ENCODE measurements at places on chromosomes 12 and 14. TPM values are rescaled to one million over a fixed set of nuclear protein-coding genes. Genes with fewer than 3 reads are reported as not detected.

GRCh38 chr12:117125272-117125613, 26.0 kb upstream of the TESC start:
- DNase-seq: no peak

Gene ZNF891
- 7.5 TPM for total RNA-seq

- no peak for DNase-seq
These were observed 256.9 kb downstream of the CACNA1C start for GRCh38 chr12:2309647-2310046.

Gene PAPLN
- 69.3 TPM for total RNA-seq

DNA sequence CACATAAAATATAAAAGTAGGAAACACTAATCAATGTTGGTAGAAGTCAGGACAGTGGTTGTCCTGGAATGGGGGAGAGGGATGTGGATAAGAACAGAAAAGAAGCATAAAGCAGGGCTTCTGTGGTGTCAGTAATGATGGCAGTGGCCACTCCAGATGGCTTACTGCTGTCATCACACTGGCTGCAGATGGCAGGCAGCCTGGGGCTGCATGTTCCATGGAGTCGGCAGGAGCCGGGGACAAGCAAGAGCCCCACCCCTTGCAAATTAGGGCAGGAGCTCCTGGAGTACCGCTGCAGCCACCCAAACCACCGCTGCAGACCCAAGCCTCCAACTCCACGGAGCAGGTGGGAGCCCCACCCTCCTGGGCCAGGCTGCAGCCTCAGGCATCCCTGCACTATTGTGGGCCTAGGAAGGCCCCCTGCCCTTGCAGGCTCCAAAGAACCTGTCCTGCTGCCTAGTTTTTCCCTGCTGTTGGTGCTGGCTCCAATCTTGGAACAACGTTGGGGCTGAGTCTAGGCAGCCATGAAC, 28.8 kb upstream of the SLC5A8 start:
- DNase-seq: no peak

Gene CSRP2
- 26.8 TPM for total RNA-seq

GRCh38 chr12:121649819-121650353, 19.6 kb downstream of the MORN3 start:
- no peak for DNase-seq

Gene NOS1
- 1.2 TPM for total RNA-seq

GRCh38 chr14:41506552-41506951, 100.1 kb upstream of the LRFN5 start:
- no peak for DNase-seq

Gene CISTR
- 0.79 TPM for total RNA-seq

Gene PPP1R1A
- 9.4 TPM for total RNA-seq

Gene GLIPR1L1
- total RNA-seq: not detected

DNA sequence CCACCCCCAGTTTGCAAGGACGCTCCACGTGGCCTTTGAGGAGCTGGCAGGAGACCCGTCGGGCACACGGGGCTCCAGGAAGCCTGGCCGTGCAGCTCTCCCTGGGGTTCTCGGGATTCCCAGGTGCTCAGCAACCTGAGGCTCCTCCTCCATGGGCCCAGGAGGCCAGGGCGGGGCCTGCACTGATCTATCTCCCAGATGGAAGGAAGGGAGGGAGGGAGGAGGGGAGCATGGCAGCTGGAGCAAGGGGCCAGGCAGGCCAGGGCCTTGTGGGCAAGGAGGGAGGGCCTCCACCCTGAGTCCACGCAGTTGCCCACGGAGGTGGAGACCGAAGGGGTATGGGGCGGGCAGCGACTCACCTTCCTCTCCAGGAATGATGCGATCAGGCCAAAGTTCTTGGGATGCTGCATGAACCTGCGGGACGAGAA, 127.3 kb downstream of the RFLNA start:
- DNase-seq: no peak

GRCh38 chr14:88698651-88699050, 94.1 kb downstream of the EML5 start:
- DNase-seq: no peak

DNA sequence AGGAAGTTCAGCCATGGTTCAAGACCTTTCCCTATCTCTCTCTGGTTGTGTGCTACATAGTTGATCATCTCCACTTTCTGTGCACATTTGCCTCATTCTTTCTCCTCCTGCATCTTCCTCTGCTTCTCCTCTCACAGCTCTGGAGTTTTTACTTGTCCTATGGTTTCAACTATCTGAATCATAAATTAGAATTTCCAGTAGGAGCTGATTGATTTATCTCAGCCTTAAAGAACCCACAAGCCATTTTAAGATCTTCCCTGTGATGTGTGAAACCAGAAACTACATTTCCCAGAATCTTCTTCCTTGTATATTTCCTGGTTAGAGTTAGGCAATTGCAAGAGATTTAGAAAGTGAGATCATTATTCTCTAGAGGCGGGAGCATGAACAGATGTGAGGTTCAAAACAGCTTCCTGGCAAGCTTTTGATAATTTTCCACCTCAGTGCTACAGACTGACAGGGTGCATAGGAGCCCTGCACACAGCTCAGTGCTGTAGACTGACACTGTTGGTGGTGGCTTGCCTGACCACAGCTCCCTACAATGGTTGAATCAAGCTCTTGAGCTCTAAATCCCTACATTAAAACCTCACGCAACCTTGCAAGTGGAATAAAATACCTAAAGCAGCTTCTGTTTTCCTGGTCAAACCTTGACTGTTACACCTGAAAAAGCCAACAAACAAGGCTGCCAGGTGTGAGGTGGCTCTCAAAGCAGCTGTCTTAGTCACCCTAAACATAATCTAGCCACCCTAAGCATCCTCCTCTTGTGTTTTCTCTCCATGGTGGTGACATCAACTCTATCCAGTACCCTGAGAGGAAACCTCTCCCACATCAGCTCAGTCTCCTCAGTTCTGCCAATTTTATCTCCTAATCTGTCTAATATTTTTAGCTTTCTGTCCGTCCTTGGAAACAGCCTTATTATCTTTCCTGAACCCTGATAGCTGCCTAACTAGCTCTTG, 21.5 kb upstream of the IFNG start:
- DNase-seq: no peak

- DNase-seq: no peak
These were observed 20.2 kb upstream of the KRT8 start for GRCh38 chr12:52924764-52925716.

GRCh38 chr12:122827258-122827657, 8.0 kb upstream of the HIP1R start:
- DNase-seq: no peak

GRCh38 chr14:53541411-53541810, 388.3 kb upstream of the DDHD1 start:
- DNase-seq: no peak

- DNase-seq: no peak
These were observed 50.3 kb downstream of the CCNK start for GRCh38 chr14:99531251-99532096.

GRCh38 chr14:92886337-92886736, 36.6 kb upstream of the CHGA start:
- no peak for DNase-seq

Gene SRRM4
- 6.6 TPM for total RNA-seq

Gene CCND2
- 127 TPM for total RNA-seq

GRCh38 chr12:47236109-47236714, 156.5 kb upstream of the AMIGO2 start:
- DNase-seq: no peak

- DNase-seq: no peak
These were observed 17.2 kb upstream of the KRT83 start for GRCh38 chr12:52338241-52338960.

Gene CFAP73
- 1.2 TPM for total RNA-seq

DNA sequence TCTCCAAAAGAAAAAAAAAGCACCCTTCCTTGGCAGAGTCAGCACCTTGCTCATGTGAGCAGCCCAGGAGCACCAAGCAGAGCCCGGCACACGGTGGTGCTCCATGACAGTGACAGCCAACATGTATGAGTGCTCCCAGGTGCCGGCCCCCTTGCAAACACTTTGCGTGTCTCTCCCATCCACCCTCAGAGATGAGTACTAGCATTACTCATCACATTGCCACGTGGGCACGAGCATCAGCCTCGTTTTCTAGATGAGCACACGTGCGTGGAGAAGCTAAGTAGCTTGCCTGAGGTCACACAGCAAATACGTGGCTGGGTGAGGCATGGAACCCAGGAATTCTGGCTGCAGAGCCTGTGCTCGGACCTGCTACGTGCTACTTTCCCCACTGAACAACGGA, 177.9 kb upstream of the PRMT8 start:
- DNase-seq: no peak

GRCh38 chr12:28710882-28711281, 438.2 kb upstream of the FAR2 start:
- DNase-seq: no peak

GRCh38 chr12:77032406-77032805, 33.0 kb downstream of the E2F7 start:
- DNase-seq: no peak

GRCh38 chr12:116804051-116804450, 65.9 kb downstream of the RNFT2 start:
- DNase-seq: no peak

- DNase-seq: no peak
These were observed 31.1 kb downstream of the INTS13 start for GRCh38 chr12:26906704-26907103.

GRCh38 chr14:68487805-68488590, 304.9 kb downstream of the ZFP36L1 start:
- no peak for DNase-seq

DNA sequence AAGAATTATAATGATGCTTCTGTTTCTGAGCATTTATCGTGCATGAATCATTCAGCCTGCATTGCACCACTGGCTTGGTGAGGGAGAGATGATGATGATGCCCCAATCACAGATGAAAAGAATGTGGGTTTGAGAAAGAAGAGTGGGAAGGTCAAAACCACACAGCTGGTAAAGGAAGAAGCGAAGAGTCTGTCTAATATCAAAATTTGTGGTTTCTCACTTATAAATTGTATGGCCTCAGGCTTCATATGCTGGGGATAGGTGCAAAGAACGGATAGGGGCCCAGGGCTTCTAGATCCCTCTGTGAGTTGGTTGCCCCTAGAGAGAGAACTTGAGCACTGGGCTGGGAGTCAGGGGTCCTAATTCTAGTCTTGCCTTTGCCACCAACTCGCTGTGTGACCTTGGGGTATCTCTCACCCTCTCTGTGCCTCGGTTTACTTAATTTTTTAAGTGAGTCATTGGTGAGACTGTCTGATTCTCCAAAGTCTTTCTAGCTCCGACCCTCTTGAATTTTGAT, 2.2 kb downstream of the OASL start:
- DNase-seq: no peak

DNA sequence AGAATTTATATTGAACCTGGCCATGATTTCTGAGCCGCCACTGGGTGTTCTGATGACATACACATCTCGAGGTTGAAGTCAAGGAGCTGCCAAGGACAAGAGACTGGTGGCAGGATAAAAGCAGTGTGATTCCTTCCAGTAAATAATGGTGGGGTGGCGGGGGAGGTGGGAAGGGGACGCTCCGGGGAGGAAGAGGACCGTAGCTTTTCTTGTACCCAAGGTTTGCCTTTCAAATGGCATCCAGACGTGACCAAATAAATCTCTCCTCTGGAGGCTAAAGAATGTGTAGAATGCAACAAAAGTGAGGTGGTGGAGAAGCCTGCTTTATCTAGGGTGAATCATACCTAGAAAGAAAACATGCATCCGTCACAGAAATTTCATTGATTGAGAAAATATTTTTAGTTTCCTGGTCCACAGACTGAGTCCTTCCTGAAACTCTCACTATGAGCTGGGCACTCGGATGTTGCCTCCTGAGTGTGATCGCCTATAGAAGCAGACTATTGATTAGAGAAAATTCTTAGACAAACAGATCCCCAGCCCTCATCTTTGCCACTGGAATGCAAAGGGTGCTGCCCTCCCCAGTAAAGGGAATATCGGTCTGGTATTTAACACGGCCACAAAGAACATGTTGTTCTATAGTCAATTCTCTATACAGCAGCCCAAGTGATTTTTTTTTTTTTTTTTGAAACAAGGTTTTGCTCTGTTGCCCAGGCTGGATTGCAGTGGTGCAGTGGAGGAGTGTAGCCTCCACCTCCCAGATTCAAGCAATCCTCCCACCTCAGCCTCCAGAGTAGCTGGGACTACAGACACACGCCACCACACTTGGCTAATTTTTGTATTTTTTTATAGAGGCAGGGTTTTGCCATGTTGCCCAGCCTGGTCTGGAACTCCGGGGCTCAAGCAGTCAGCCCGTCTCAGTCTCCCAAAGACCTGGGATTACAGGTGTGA, 112.1 kb downstream of the DPF3 start:
- no peak for DNase-seq

DNA sequence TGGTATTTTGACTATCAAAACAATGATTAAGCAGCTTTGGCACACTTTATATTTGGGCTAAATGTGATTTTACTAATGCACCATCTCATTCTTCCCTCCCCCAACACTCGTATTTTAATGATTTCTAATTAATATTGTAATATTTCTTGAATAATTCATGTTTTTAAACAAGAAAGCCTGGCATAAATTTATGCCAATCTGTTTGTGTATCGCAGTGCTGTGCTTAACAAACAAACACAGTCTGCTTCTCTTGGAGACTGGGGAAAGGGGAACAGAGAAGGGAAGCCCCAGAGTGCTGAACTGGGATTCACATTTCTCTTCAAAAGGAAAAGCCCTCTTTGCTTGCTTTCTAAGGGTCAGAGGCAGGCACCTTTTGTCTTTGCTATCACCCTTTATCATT, 496.9 kb upstream of the STXBP6 start:
- no peak for DNase-seq

Gene RTN1
- 672 TPM for total RNA-seq

Gene KRT78
- not detected for total RNA-seq

DNA sequence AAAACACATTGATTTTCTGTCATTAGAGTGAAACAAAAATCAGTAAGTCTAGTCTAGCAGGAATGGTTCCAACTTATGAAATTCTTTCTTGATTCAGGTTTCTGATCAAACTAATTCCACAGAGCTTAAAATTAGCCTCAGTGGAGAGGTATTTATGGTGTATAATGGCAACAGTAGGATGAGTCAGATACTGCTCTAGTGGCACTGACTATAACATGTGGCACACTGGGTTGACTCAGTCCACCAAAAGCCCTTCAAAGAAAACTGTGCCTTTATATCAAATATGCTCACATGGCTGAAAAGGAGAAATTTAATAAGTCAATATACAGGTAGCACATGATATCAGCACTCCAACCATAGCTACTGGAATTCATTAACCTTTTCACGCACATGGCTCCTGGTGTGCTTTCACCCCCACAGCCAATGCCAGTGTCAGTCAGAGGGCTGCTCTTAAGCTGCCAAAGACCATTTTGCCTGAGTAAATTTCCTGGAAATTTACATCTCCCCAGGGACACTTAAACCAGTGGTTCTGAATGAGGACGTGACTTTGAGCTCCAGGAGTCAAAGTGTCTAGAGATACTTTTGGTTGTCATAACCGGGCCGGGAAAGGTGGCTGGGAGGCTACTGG, 21.7 kb upstream of the CATSPERB start:
- no peak for DNase-seq

- no peak for DNase-seq
These were observed 141.7 kb downstream of the TMEM132C start for GRCh38 chr12:128408669-128409068.

GRCh38 chr14:63431466-63431865, 111.7 kb downstream of the PPP2R5E start:
- DNase-seq: no peak
